Right cardiac atrium (tissue), 5 donors: ENCODE measurements at places on chromosomes 12 and 14.

GRCh38 chr14:101828046-101828445, 66.5 kb downstream of the PPP2R5C start:
- no peak for DNase-seq

- DNase-seq = peak; percentile 89
Measured at GRCh38 chr12:51905471-51906429, 1.6 kb upstream of the ACVRL1 start.

DNA sequence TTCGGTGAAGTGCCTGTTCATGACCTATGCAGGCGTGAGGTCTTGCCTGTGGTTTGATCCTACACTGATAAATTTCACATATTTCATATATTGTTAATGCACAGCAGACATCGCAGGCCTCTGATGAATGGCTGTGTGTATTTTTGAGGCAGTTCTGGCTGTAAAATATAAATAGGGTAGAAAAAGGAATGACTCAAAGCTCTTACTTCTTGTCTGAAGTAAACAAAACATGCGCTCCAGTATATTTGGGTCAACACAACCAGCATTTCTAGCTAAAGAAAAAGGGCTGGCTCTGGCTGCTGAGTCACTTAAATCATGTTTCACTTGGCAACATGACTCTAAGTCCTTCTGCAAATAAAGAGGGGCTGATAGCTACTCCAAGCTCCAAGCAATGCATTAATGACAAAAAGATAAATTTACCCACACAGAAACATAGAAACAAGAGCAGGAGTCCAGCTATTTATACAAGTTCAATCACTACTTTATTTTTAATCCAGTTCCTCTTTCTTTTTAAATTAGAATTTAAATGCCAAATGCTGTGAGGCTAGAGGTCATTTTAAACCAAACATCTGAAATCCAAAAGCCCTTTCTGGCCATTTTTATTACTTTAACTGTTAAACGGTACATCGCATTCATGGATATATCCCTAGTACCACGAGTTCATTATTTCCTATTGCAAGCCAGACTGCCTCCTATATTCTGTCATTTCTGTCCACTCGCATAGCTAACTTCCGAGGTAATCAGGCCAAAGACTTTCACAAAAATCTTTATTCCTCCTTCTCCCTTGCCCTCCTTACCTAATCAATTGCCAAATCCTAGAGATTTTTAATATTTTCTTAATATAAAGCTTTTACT, 54.3 kb upstream of the TMCC3 start:
- DNase-seq = no peak

DNA sequence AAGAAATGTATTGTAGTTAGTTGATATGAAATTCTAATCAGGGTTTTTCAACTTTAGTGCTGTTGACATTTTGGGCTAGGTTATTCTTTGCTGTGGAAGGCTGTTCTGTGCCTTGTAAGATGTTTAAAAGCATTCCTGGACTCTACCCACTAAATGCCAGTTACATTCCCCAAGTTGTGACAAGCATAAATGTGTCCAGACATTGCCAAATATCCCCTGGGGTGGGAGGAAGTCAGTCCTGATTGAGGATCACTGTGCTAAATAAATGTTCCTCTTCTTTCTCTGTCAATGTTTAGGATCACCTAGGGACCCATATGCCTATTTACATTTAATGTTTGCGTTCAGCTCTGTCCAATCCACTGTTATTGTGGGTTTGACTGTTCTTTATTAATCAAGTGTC, 268.3 kb downstream of the TMTC2 start:
- DNase-seq = no peak

- DNase-seq = no peak
Measured at GRCh38 chr12:20963762-20964161, 153.3 kb downstream of the SLCO1B3 start.

DNA sequence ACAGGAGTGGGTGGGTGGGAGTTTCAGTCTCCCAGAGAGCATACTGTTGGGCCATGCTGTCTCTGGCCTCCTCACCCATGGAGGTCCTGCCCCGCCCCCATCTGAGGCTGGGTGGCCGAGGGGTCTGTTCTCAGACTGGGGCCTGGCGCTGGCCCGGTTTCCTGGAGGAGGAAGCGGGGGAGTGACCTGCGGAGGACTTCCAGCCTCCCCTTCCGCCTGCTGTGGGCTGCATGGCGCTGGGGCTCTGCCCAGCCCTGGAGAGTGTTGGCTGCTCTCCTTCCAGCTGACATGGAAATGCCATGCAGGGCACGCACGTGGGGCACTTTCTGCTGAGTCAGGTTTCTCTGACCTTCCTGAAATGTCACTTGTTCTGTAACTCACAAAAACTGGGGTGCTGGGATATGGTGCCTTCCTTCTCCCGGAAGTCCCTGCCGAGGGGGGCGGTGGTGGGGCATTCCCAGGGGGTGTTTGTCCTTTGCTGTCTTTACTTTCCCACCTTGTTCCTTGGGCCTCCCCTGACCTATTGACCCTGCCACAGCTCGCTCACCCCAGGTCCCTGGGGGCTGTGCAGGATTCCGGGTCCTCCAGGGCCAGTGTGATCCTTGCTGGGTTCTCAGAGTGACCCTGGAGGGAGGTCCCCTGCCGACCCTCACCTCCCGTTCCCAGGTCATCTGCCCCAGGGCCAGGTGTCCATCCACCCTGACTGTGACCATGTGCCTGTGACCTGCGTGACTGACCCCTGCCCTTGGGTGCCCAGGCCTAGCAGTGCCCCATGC, 23.6 kb downstream of the PACS2 start:
- peak; percentile 65 for DNase-seq

DNA sequence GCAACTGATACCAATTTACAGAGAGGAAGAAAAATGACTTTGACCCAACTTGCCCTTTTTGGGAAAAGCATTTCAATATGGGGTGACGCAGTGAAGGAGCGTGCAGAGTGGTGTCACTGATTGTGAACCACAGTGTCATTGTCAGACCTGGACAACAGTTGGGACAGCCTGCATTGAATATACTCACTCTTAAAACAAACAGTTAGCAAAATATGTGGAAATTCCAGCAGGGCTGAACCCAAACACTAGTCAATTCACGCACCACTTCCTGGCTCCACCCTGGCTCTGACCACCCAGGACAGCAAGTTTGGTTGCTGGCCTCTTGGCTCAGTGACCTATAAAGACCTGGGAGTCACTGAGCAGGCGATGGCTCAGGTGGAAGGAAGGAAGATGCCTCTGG, 61.3 kb downstream of the NOS1 start:
- no peak for DNase-seq

GRCh38 chr12:130764073-130764472, 48.0 kb upstream of the RIMBP2 start:
- no peak for DNase-seq
